EH (cell line): ENCODE measurements at places on chromosomes 5 and 9.

GRCh38 chr5:1294835-1295649 is at the start of gene TERT:
TSS of gene TERT (minus strand) at chr5:1295068. CDS start at chr5:1294989, 79 bp downstream.
- DNase-seq: peak; percentile 52

DNA sequence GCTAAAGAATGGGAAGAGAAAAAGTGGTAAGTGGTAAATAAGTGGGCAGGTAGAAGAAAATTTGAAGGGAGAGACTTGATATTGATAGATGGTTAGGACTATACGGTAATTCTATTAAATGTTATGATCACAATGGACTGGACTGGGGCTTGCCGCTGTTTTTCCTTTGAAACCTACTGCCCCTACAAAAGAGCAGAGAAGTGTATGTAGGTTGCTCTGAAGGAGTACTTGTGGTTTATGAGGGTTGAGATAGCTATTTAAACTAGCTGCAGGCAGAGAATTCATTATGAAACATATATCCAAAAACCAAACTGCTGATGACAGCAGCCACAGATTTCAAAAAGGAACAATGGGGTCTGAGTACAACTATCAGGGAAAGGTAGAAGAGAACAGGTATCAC is 16.8 kb upstream of the HK3 start:
- DNase-seq: no peak

DNA sequence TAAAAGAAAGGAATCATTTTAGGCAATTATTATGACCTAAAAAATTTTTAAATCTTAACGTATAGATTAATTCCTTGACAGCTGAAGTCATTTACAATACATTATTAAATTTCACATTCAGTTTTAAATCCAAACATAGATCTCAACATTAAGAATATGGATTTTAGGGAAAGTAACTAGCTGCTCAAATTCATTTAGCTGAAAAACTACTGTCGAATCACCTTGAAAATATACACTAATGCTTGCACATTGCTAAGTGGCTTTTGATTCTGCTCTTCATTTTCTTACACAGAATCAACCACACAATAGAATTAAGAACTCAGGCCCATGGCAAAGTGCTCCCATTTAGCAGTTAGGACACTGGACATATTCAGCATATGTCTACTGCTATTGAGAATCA is 454.2 kb downstream of the RAB3C start:
- no peak for DNase-seq

GRCh38 chr5:18551716-18552115 is 917.5 kb downstream of the TAF11L14 start:
- no peak for DNase-seq

- no peak for DNase-seq
Observed at GRCh38 chr9:119175581-119175980, 193.7 kb downstream of the BRINP1 start.

GRCh38 chr9:97557606-97558095 is 56.2 kb downstream of the TMOD1 start:
- DNase-seq: no peak

DNA sequence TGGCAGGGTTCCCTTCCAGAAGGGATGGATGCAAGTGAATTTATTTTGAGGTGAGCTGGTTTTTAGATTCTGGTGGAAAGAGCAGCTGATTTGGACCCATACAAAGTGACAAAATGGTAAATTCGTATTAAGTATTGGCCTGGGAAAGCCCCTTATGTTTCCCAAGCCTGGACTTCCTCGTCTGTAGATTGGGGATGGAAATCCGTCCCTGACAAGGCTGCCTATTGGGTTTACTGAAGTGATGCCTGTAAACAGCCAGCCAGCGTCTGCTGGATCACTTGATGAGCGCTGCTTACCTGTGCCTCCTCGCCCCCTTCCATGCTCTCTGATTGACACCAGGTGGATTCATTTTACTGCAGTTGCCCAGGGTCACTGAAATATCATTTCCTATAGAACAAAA is 233.8 kb downstream of the GADD45G start:
- DNase-seq: no peak

GRCh38 chr5:74030821-74031220 is 404.8 kb downstream of the ARHGEF28 start:
- no peak for DNase-seq

GRCh38 chr5:101112645-101113044 is 209.6 kb upstream of the ST8SIA4 start:
- DNase-seq: no peak

GRCh38 chr9:87588339-87588738 is 90.7 kb downstream of the DAPK1 start:
- no peak for DNase-seq

- no peak for DNase-seq
Observed at GRCh38 chr9:95620314-95620713, 103.5 kb upstream of the PTCH1 start.

DNA sequence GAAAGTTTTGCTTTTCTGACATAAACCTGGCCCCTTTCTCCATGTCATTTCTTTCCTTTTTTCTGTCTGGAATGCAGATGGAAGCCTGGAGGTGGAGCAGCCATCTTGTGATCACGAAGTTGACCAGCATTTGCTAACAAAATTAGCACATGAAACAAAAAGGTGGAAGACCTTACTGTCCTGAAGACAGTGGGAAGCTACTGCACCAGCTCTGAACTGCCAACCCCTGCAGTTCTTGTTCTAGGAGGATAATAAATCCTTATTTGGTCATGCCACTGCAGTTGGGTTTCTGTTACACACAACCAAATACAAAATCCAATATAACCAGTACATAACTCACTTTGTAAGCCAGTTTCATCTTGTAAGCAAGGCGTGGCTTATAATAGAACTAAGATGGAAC is 249.4 kb upstream of the TBCA start:
- peak; percentile 3 for DNase-seq
